ENCODE measurements at places on chromosomes 6 and 20.
A peak's percentile ranks its signal among the peaks of the same experiment; 100 is the strongest.

DNA sequence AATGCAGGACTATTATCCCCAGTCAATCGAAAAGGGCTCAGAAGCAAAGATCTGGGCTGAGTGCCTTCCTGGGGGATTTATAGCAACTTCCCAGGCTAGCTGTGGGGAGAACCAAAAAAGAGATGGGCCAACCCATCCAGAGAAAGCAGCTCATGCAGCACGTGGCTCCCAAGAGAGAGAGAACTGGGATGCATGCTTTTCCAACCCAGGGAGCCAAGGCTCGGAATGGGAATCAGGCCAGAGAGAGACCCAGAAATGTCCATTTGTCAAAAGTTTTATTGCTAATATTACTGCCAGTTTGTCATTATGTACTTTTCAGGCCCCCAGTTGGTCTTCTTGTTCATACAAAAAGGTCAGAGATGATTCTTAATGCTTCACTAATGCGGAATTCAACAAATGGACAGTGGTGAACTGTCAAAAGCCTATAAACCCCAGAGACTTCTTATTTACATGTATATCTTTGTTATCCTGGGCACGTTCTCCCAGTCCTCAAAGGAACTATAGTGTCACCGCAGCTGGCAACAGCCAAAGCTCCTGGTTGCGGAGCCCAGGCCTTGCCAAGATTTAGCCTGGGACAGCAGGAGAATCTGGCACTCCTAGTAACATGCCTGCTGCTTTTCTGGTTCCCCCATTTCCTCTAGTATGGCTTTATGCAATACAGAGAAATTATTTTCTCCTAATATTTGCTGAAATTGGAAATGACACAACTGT lies 139.1 kb upstream of the POU3F2 start:
- no peak overlapping the region for H3K27ac ChIP-seq
- DNase-seq: no peak
- H3K4me3 ChIP-seq: no peak overlapping the region

- H3K27me3 ChIP-seq: peaks cover 96% of the 10 kb centered on the region
- no peak overlapping the region for H3K4me3 ChIP-seq
- peaks cover 11% of the 10 kb centered on the region for H3K36me3 ChIP-seq
Observed at GRCh38 chr6:27286141-27286540, 25.9 kb downstream of the POM121L2 start.

DNA sequence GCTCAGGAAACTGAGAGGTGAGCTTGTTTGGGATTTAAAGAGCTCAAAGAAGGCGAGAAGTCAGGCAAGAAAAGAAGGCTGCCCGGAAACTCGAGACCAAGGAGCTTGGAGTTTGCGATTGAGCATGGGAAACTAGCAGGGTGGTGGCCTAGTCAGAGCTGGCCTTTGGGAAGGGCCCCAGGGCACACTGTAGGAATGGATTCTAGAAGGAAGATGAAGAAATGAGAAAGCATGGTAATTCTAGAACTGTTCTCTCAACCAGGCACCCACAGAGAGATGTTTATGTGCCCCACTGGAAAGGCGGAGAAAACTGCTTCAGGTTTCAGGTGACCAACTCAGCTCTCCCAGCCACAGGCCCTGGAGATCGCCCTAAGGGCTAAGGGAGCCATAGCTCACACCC lies 126.2 kb downstream of the FOXO3 start:
- no peak for DNase-seq
- no peak overlapping the region for H3K27ac ChIP-seq
- H3K27me3 ChIP-seq: no peaks in the 10 kb centered on the region
- H3K4me1 ChIP-seq: peaks cover 28% of the 10 kb centered on the region

GRCh38 chr6:79391480-79391879 lies 145.8 kb downstream of the LCA5 start:
- no peaks in the 10 kb centered on the region for H3K36me3 ChIP-seq
- H3K4me1 ChIP-seq: no peaks in the 10 kb centered on the region
- no peak for DNase-seq
- H3K4me3 ChIP-seq: no peak overlapping the region

DNA sequence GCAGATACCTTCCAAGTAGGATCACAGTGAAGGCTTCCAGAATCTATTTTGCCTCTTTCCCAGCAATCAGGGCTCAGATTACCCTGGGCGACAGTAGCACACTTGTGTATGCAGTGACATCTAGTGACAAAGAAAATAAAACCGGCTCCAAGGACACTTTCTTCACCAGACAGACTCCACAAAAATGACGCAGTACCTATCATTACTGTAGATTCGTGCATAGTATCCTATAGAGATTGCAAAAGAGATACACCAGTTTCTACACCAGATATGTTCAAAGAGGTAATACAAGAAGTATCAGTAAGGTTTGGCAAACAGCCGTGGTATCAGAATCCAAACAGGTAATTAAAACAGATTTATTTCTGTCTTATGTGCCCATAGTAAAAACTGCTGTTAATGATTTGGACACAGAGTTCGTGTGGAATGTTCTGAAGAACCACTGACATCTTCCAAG lies 600.4 kb upstream of the JAG1 start:
- H3K27me3 ChIP-seq: no peaks in the 10 kb centered on the region
- H3K27ac ChIP-seq: no peak overlapping the region
- no peak overlapping the region for H3K4me3 ChIP-seq
- H3K4me1 ChIP-seq: peaks cover 63% of the 10 kb centered on the region

DNA sequence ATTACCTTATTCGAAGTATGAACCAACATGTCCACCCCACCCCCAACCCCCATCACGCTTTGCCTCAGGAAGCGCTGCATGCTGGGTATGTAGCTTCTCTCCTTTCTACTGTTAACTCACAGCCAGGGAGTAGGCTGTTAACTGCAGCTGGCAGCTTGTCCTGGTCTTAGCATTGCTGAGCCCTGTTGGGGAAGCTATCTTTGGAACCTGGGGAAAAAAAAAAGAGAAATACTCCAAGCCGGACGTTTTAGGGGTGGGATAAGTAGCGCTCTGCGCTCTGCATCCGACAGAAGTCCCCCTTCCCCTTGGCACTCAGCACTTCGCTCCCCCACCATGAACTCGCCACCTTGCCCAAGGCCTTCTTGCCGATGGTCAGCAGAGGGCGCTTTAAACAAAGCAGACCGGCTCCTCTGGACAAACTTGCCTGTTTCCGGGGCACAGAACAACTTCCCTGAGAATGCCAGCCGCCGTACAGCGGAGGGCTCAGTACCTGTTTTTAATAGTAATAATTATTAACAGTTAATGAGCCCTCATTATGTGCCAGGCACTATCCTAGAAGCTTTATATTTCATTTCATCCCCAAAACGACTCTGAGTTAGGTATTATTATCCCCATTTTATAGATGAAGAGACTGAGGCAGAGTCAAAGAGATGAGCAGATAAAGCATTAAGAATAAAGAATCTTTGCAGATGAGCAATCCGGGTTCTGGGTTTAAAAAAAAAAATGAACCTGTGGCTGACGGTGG lies 35.2 kb upstream of the MDFI start:
- peaks cover 23% of the 10 kb centered on the region for H3K4me1 ChIP-seq
- peak overlapping the region; percentile 79 for H3K4me3 ChIP-seq
- H3K27ac ChIP-seq: no peak overlapping the region

GRCh38 chr6:169542491-169542890 lies 159.3 kb downstream of the WDR27 start:
- no peaks in the 10 kb centered on the region for H3K4me1 ChIP-seq
- H3K4me3 ChIP-seq: no peak overlapping the region
- DNase-seq: no peak
- peaks cover 13% of the 10 kb centered on the region for H3K36me3 ChIP-seq
- H3K27me3 ChIP-seq: no peaks in the 10 kb centered on the region
- no peak overlapping the region for H3K27ac ChIP-seq

DNA sequence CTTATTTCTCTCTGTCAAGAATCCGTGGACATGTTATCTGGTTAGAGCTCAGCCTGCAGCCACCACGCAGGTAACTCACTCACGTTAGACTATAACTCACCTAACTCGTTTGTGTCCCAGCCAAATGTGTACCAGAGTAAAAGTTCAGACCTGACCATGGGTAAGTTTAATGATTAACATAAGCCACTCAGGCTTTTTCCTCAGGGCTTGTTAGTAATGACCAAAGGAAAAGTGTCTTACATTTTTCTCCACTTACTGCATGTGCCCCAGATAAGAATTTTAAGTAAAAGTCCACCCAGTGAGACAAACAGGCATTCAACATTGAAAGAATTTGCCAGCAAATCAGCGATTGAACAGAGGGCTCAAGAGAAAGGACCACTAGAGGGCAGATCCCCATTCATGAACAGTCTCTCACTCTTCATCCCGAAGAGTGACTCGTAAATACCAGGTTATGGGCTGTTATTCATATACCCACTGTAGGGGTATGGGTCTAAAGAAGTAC lies at the start of gene PKHD1:
PKHD1 (minus strand) TSS at position 116 of the 502 bp plus-strand sequence. CDS start 2,680 bp downstream, outside the sequence.
- no peak within 1 kb of the TSS for H3K27ac ChIP-seq
- no peak within 1 kb of the TSS for H3K4me3 ChIP-seq
- no peaks in the 10 kb centered on the region for H3K4me1 ChIP-seq
- no peak for DNase-seq

GRCh38 chr20:39985271-39985827 lies 703.7 kb downstream of the MAFB start:
- no peak for DNase-seq
- no peak overlapping the region for H3K27ac ChIP-seq
- H3K36me3 ChIP-seq: no peaks in the 10 kb centered on the region
- peaks cover 12% of the 10 kb centered on the region for H3K4me1 ChIP-seq
- no peak overlapping the region for H3K4me3 ChIP-seq

GRCh38 chr20:56383334-56383733 lies 8.7 kb downstream of the AURKA start:
- no peak overlapping the region for H3K4me3 ChIP-seq
- peaks cover 13% of the 10 kb centered on the region for H3K36me3 ChIP-seq
- H3K4me1 ChIP-seq: no peaks in the 10 kb centered on the region
- H3K27ac ChIP-seq: no peak overlapping the region

GRCh38 chr6:111101987-111102386 lies 14.7 kb downstream of the SLC16A10 start:
- no peak overlapping the region for H3K27ac ChIP-seq
- no peaks in the 10 kb centered on the region for H3K27me3 ChIP-seq
- peaks cover 8% of the 10 kb centered on the region for H3K36me3 ChIP-seq
- no peaks in the 10 kb centered on the region for H3K4me1 ChIP-seq
- no peak overlapping the region for H3K4me3 ChIP-seq

GRCh38 chr6:109184638-109185037 lies 89.3 kb downstream of the CEP57L1 start:
- DNase-seq: no peak
- H3K27me3 ChIP-seq: peaks cover 69% of the 10 kb centered on the region
- no peak overlapping the region for H3K4me3 ChIP-seq
- H3K36me3 ChIP-seq: no peaks in the 10 kb centered on the region
- no peaks in the 10 kb centered on the region for H3K4me1 ChIP-seq

DNA sequence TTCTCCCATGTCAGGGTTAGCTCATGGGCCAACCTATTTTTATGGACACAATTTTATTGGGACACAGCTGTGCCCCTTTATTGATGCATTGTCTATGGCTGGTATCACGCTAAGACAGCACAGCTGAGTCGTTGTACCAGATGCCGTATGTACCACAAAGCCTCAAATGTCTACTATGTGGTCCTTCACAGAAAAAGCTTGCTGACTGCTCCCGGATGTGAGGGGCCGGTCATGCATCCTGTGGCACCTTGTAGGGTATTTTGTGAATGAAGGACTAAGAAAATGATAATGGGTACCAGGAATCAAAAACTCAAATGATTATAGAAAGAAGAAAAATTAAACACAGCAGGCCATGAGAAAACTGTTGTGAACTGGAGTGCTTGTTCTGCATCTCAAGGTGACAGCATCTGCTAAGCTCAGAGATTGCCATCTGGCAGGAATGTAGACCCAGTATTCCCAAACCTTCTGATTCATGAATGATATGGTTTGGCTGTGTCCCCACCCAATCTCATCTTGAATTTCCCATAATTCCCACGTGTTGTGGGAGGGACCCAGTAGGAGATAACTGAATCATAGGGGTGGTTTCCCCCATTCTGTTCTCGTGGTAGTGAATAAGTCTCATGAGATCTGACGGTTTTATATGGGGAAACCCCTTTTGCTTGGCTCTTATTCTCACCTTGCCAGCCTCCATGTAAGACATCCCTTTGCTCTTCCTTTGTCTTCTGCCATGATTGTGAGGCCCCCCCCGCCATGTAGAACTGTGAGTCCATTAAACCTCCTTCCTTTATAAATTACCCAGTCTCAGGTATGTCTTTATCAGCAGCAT lies 248.5 kb downstream of the TSHZ2 start:
- H3K27me3 ChIP-seq: peaks cover 8% of the 10 kb centered on the region
- H3K4me3 ChIP-seq: no peak overlapping the region
- H3K4me1 ChIP-seq: peaks cover 8% of the 10 kb centered on the region
- no peak for DNase-seq
- no peak overlapping the region for H3K27ac ChIP-seq

DNA sequence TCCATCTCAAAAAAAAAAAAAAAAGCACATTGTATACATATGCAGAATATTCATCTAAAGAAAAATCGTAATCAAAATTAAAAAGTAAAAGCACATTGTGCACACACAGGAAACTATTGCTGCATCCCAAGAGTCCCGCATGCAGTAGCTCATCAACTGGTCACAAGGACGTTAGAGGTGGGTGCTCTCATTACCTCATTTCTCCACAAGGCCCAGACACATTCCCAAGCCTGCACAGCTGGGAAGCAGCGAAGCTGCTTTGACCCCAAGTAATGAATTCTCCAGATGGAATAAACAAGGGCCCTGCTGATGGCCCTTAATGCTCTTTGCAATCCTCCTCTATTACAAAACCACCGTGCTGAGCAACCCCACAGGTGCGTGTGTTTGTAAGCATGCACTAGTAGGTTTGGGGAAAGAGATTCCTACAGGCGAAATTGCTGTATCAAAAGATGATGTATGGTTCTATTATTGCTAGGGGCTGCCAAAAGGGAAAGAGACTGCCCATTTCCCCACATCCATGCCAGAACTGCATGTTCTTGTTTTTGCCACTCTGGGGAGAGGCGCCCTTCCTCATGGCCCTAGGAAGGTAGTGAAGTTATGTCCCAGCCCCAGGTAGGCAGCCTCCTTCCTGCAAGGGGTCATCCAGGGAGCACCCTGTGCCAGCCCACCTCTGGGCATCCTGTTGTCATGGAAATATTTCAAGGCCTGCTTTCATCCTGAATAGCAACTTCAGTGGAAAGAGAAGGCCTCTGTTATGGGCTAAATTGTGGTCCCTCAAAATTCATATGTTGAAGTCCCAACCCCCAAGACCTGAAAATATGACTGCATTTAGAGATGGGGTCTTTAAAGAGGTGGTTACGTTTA lies 34.6 kb upstream of the PTGIS start:
- no peaks in the 10 kb centered on the region for H3K27me3 ChIP-seq
- no peaks in the 10 kb centered on the region for H3K36me3 ChIP-seq
- no peak for DNase-seq
- H3K27ac ChIP-seq: no peak overlapping the region

GRCh38 chr6:43768506-43768860 lies 1.5 kb upstream of the VEGFA start:
- H3K27me3 ChIP-seq: peaks cover 11% of the 10 kb centered on the region
- peaks cover 24% of the 10 kb centered on the region for H3K4me1 ChIP-seq
- no peaks in the 10 kb centered on the region for H3K36me3 ChIP-seq
- no peak for DNase-seq

DNA sequence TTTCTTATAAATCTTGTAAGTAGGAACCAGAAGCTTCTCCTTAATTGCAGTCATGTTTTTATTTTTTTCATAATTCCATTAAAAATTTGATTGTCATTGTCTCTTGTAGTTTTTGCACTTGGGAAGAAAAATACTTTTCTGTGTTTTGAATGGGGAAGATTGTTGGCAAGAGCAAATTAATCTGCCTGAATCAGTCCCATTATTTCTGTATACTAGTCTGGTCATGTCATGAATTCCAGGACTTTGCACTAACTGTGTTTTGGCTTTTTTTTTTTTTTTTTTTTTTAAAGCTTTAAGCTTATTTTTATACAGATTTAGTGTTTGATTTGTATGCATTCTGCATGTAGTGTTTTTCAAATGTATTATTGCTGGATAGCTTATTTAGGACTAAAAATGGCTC lies 47.6 kb downstream of the RALGAPB start:
- H3K27ac ChIP-seq: no peak overlapping the region
- peaks cover 5% of the 10 kb centered on the region for H3K36me3 ChIP-seq
- peaks cover 3% of the 10 kb centered on the region for H3K4me1 ChIP-seq
- no peaks in the 10 kb centered on the region for H3K27me3 ChIP-seq
- no peak for DNase-seq
- no peak overlapping the region for H3K4me3 ChIP-seq

Data from neural crest cell (in vitro differentiated cells).